Esophagus mucosa (tissue), 1 donor: ENCODE measurements at places on chromosomes 4 and X.

GRCh38 chr4:7747062-7747385 lies 192.6 kb downstream of the AFAP1 start:
- no peak for ATAC-seq

DNA sequence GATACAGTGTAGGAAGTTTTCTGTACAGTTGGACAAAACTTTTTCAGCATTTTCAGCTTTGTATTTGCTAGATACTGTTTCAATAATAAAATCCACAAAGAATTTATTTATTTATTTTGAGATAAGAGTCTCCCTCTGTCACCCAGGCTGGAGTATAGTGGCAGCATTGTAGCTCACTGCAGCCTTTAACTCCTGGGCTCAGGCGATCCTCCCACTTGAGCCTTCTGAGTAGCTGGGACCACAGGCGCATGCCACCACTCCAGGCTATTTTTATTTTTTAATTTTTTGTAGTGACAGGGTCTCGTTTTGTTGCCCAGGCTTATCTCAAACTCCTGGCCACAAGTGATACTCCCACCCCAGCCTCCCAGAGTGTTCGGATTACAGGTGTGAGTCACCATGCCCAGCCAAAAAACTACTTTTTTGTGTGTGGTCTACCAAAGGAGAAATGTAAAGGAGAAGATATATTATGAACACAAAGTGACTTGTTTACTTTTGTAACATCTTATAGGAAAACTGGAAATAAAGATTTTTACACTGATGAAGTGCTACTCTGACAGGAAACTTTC lies 13.0 kb upstream of the SOWAHD start:
- no peak for ATAC-seq

- no peak for ATAC-seq
These were observed 35.1 kb downstream of the PSAPL1 start for GRCh38 chr4:7399440-7400234.

GRCh38 chr4:8913121-8913857 lies 41.6 kb upstream of the HMX1 start:
- ATAC-seq, result no peak

DNA sequence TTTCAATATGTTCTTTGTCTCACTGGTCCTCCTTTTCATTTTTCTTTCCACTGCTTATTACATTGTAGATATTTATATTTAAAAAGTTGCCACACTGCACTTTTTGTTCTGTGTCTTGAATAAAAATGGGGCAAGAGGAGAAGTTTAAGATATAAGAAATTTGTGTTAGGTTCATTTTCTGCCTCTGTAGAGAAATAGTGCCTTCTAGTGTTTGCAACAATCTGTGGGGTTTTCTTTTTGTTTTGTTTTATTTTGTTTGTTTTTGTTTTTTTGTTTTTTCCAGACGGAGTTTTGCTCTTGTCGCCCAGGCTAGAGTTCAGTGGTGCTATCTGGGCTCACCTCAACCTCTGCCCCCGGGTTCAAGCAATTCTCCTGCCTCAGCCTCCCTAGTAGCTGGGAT lies 20.1 kb upstream of the SMIM14 start:
- ATAC-seq, result no peak
